ENCODE measurements at places on chromosomes 16 and 17. TPM values are rescaled to one million over a fixed set of nuclear protein-coding genes. Genes with fewer than 3 reads are reported as not detected.
A peak's percentile ranks its signal among the peaks of the same experiment; 100 is the strongest.

DNA sequence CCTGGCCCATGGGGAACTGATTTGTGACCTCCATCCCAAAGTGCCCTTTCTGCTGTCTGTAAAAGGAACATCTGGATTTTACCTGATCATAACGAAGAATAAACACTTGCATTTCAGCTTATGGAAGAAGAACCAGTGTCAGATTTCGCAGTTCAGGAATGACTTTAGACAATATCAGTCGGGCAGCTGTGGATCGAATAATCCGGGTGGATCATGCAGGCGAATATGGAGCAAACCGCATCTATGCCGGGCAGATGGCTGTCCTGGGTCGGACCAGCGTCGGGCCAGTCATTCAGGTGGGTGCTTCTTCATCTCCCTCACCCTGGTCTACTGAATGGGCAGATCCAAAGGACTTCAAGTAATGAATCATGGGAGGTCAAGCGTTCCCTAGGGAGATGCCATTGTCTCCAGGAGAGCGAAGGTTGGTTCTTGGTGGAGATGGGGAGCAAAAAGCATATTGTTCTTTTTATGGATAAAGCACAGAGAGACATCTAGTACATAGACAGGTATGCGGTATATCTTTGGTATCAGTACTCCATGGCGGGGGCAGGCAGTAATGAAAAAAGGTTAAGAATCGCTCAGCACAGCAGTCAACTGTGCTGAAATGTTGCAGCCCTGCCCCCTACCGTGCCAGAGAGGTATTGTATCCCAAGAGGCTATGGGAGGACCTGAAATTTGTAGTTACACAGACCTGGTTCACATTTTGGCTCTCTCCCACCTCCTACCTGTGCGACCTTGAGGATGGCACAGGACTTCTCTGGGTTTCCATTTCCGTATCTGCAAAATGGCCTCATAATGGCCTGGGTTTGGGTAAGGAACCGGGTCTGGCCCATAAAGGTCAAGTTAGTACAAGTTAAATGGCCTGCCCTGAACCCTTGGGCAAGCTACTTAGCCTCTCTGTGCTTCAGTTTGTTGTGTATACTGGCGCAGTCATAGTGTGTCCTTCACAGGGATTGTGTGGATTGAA, 4.7 kb downstream of the COQ7 start:
- H3K36me3 ChIP-seq, result peaks cover 10% of the 10 kb centered on the region
- no peak overlapping the region for H3K4me3 ChIP-seq
- H3K4me1 ChIP-seq, result peaks cover 5% of the 10 kb centered on the region

- H3K27me3 ChIP-seq, result no peaks in the 10 kb centered on the region
- peak overlapping the region; percentile 1 for H3K27ac ChIP-seq
- H3K4me3 ChIP-seq, result peak overlapping the region; percentile 74
- peaks cover 26% of the 10 kb centered on the region for H3K4me1 ChIP-seq
- no peaks in the 10 kb centered on the region for H3K36me3 ChIP-seq
Measured at GRCh38 chr17:78977997-78978973, 1.4 kb downstream of the LGALS3BP start.

GRCh38 chr16:71352963-71353460, 5.5 kb upstream of the CALB2 start:
- H3K36me3 ChIP-seq, result no peaks in the 10 kb centered on the region
- H3K4me3 ChIP-seq, result no peak overlapping the region
- peaks cover under 1% of the 10 kb centered on the region for H3K4me1 ChIP-seq

GRCh38 chr17:16123531-16123930, 91.8 kb downstream of the NCOR1 start:
- no peaks in the 10 kb centered on the region for H3K4me1 ChIP-seq
- peaks cover 35% of the 10 kb centered on the region for H3K36me3 ChIP-seq
- H3K27me3 ChIP-seq, result no peaks in the 10 kb centered on the region
- no peak overlapping the region for H3K27ac ChIP-seq
- no peak for DNase-seq
- no peak overlapping the region for H3K4me3 ChIP-seq

GRCh38 chr16:53881371-53881770, 177.4 kb downstream of the FTO start:
- no peak overlapping the region for H3K27ac ChIP-seq
- peaks cover 40% of the 10 kb centered on the region for H3K36me3 ChIP-seq
- H3K4me3 ChIP-seq, result no peak overlapping the region
- no peak for DNase-seq
- H3K4me1 ChIP-seq, result no peaks in the 10 kb centered on the region

- H3K4me1 ChIP-seq, result peaks cover 5% of the 10 kb centered on the region
- peaks cover 2% of the 10 kb centered on the region for H3K36me3 ChIP-seq
- DNase-seq, result no peak
- H3K4me3 ChIP-seq, result no peak overlapping the region
- no peak overlapping the region for H3K27ac ChIP-seq
Measured at GRCh38 chr17:44707755-44708400, 587 bp upstream of the DBF4B start.

GRCh38 chr17:56109836-56110235, 43.4 kb upstream of the ANKFN1 start:
- H3K27me3 ChIP-seq, result peaks cover 18% of the 10 kb centered on the region
- H3K4me3 ChIP-seq, result no peak overlapping the region
- no peaks in the 10 kb centered on the region for H3K36me3 ChIP-seq
- no peak for DNase-seq

DNA sequence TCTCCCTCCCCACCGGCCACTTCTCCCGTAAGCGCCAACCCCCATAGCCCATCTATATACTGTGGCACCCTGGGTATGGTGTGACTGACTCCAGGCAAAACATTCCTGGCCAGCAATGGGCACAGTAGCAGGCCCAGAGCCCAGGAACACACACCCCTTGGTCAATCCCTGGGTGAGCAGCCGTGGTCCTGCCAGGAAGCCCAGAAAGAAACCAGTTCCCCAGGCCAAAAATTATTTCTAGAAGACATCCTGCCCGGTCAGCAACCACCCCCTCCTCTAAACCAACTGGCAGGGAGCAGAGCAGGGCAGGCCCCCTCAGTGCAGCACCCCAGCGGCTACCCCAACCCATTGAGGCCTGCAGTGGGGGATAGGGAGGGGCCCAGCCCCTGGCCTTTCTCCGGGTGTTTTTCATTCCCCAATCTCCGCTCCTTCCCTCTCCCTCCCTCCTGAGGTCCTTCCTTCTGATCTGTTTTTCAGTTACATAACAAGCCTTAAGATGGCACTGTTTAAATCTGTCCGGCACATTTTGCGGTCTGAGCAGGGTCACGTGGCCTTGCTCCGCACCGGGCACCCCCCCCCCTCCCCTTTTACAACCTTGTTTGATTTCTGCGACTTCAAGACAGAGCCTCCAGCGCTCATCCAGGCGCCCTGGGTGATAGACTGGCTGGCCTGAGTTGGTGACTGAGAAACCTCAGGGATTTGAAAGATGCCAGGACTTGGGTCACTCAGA, 2.0 kb downstream of the NPTX1 start:
- H3K27ac ChIP-seq, result no peak overlapping the region
- H3K27me3 ChIP-seq, result peaks cover 34% of the 10 kb centered on the region
- peaks cover 22% of the 10 kb centered on the region for H3K4me1 ChIP-seq
- peak; percentile 57 for DNase-seq
- peak overlapping the region; percentile 71 for H3K4me3 ChIP-seq
- H3K36me3 ChIP-seq, result no peaks in the 10 kb centered on the region

DNA sequence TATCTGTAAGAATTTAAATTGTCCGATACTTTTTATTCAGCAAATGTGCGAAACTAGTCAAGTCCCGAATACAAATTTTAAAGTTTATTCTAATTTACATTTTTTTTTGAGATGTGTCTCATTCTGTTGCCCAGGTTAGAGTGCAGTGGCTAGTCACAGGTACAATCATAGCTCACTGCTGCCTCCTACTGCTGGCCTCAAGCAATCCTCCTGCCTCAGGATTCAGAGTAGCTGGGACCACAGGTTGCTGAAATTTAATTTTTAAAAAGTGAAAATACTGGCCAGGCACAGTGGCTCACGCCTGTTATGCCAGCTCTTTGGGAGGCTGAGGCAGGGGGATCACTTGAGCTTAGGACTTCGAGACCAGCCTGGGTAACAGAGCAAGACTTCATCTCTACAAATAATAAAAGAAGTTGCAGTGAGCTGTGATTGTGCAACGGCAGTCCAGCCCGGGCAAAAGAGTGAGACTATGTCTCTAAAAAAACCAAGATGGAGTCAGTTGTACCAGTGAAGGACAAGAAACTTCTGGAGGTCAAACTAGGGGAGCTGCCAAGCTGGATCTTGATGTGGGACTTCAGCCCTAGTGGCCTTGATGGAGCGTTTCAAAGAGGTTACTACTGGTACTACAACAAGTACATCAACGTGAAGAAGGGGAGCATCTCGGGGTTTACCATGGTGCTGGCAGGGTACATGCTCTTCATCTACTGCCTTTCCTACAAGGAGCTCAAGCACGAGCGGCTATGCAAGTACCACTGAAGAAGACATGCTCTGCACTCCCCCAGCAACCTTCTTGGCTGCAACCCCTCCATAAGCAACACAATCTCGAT, 5.6 kb downstream of the POLG2 start:
- H3K4me3 ChIP-seq, result no peak overlapping the region
- H3K27me3 ChIP-seq, result no peaks in the 10 kb centered on the region
- H3K4me1 ChIP-seq, result peaks cover 31% of the 10 kb centered on the region
- peaks cover 34% of the 10 kb centered on the region for H3K36me3 ChIP-seq
- no peak overlapping the region for H3K27ac ChIP-seq

Gene KRT31
- not detected for total RNA-seq

Gene MYH8
- total RNA-seq, result not detected

Gene NHERF2
- total RNA-seq, result 2.1 TPM

Gene APOBR
- 0.77 TPM for total RNA-seq
